ENCODE measurements at places on chromosomes 3 and 15.
A peak's percentile ranks its signal among the peaks of the same experiment; 100 is the strongest.

DNA sequence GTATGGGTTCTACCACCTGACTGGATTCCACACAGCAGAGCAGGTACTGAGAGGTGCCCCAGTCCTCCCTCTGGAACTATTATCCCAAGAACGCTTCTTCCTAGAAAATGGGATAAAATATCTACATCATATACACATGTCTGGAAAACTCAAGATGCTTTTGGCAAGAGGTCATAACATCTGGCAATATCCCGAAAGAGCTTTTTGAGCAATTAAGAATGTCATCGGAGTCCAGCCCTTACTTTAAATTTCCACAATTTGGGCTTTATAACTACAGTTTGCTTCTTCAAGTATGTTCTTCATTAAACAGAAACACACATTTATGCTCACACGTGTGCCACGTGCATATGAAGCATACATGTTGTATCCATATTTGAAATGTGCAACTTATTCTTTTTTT is 365.9 kb upstream of the THBS1 start:
- DNase-seq: no peak

GRCh38 chr15:67358391-67358790 is 103.8 kb downstream of the IQCH start:
- DNase-seq: no peak

GRCh38 chr3:23276913-23277658 is 74.0 kb downstream of the UBE2E2 start:
- no peak for DNase-seq

DNA sequence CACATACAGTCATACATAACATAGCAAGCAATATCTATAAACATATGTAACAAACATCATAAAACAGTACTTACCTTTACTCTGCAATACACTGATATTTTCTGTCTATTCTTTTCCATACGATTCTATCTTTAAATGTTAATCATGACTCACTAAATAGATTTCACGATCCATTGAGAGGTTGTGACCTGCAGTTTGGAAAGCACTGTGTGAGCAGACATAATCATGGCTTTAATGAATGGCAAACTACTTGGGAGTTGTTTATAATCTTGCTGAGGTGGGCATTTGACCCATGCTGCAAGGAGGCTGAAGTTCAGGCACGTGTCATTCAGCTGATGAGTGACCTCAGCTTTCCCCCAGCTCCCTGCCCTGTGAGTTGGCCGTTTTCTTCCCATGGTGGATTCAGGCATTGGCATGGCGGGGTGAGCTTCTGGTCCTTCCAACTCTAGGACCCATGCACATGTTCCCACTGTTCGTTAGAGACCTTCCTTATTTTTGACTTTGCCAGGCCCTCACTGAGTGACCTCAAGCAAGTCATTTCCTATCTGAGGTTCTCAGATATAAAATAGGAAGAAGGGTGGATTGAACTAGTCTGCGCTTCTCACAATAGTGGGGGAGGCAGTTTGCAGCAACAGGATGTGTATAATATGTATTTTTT is 41.7 kb downstream of the PAQR5 start:
- no peak for DNase-seq

- DNase-seq: no peak
Observed at GRCh38 chr15:76467136-76467535, 130.6 kb downstream of the ISL2 start.

GRCh38 chr3:44301746-44302145 is 36.8 kb upstream of the TCAIM start:
- no peak for DNase-seq

- DNase-seq: no peak
Observed at GRCh38 chr3:42164656-42165055, 73.5 kb downstream of the TRAK1 start.

- no peak for DNase-seq
Observed at GRCh38 chr15:62462721-62463120, 297.6 kb upstream of the C2CD4B start.

DNA sequence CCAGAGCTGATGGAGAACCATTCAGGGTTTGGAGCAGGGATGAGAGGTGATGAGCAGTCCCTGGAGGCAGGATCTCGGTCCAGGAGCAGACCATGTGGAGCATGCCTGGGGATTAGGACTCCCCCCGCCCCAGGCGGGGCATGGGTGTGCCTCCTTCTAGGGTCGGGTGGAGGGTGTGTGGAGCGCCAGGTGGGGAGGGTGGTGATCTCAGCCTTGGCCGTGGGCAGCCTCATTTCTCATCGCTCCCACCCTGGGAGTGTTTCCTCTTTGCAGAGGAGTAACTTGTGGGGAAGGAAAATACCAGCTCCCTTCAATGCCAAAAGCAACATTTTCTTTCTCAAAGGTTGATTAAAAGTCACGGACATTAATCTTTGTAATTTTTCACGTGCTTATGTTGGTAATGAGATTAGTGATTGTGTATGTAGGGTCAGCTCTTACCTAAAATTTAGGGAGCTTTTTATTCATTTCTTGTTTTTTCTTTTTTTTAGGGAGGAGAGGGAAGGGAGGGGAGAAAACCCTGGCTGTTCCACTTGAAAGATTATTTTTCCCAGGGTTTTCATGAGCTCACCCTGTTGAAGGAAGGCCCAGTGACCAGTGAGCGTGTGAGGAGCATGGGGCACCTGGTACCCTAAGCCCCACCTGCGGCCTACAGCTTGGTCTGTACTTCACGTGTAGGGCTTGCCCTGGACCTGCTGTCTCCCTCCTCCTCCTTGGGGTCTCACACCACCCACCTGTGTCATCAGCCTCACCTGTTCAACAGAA is 11.0 kb downstream of the FBLN2 start:
- DNase-seq: no peak

DNA sequence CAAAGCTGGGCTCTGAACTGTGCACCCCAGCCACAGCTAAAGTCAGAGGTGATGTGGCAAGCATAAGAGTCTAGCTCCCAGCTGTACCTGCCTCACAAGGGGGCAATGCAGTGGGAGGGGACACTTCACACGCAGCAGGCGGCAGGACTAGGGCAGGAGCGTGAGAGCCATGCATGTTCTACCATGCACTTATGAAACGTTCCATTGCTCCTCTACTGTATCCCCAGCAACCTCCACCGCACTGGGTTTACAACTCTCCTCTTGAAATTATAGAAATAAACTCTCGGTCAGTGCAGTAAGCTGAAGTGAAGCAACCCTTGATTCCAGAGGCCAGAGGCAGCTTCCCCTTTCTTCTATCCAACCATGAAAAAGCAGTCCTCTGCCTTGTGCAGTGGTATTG is 298.6 kb upstream of the STT3B start:
- no peak for DNase-seq

DNA sequence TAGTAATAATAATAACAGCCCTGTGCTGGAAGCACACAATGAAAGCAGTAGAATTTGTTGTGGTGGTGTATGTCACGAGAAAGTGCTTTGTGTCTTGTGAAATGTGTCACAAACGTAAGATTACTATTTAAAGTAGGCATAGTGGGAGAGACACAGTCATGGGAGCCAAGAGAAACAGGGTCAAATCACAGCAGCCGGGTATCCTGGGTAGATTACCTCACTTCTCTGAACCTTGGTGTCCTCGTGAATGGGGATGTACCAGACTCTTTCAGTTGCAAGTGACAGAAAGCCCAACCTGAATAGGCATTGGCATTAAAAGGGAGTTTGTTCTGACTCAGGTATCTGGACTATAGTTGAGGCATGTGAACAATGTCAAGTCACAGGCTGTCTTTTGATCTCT is 29.1 kb upstream of the SRGAP3 start:
- DNase-seq: no peak

- no peak for DNase-seq
Observed at GRCh38 chr15:64813075-64813474, 12.4 kb downstream of the PIF1 start.

DNA sequence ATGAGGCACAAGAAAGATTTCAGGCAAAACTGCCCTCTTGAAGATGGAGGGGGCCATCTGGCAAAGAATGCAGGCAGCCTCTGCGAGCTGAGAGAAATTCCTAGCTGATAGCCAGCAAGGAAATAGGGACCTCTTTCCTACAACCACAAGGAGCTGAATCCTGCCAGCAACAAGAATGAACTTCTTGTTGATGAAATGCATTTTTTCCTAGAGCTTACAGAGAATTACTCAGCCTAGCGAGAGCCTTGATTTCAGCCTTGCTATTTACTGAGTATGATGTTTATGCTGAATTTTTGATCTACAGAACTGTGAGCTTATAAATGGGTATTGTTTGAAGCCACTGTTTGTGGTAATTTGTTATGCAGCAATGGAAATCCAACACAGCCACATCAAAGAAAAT is 148.5 kb upstream of the NAALADL2 start:
- DNase-seq: no peak

- no peak for DNase-seq
Observed at GRCh38 chr15:74268020-74268419, 31.9 kb downstream of the CCDC33 start.

DNA sequence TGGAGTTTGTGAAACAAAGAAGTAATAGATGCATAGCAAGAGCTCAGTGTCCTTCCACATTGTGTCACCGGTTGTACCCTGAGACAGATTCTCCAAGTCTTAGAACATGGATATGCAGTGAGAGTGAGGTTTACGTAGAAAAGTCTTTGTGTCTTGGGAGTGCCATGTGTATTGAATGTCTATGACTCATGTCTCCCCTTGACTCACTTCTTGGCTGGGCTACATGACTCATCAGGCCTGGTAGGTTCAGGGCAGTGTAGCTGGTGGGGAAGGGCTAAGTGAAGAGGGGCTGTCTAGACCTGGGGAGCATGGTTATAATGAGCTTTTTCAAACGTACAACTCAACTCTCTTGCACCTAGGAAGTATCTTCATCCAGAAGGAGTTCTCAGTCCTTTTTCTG is 167.4 kb downstream of the GAP43 start:
- peak; percentile 40 for DNase-seq

DNA sequence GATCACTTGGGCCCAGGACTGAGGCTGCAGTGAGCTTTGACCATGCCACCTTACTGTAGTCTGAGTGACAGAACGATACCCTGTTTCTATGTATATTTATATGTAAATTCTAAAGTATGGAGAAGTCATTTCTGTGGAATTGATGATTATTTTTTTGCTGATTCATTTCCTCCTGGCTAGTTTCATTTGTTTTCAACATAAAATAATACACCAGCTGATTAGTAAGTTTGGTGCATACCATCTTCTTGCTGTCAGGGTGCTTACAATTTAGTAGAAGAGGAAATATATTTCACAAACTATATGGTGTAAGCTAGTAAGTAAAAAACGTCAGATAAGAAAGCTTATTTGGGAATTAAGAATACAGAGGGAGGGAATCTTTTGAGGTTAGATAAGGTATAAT is 36.0 kb downstream of the SLC25A26 start:
- DNase-seq: no peak

DNA sequence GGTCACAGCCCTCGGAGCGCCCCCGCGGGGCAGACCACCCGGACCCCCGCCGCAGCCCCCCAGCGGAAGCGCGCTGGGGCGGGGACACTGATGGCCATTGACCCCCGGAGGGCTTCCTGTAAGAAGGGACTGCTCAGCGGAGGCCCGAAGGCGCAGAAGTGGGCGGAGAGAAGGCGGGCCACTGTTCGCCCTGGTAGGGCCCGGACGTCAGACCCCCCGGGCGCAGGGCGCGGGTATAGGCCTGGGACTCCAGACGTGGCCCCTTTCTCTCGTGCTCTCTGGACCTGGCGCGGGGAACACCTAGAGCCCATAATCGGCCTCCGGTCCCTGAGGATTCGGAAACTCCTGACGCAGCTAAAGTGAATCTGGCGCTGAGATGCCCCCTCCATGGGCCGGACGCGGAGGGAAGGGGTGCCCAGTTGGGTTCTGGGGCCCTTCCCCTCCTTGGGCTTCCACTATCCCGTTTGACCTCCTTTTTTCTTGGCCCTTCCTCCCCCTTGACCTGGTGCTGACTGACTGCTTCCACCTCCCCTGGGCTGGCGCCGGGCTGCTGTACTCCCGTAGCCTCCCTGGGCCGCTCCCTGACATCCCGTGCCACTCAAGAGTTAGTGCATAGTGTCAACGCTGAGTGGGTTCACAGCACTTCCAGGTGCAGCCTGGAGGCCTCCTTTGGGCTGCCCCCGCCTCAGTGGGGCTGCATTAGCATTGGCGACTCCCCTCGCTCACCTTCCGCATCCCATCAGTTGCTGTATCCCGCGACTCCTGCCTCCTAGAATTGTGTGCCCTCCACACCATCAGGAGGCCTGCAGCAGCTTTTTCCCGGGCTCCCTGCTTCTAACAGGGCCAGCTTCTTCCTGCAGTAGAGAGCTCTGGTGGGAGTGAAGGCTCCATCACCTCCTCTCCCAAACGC is 694 bp downstream of the ABTB1 start:
- peak; percentile 45 for DNase-seq

- DNase-seq: no peak
Observed at GRCh38 chr3:31065765-31066164, 171.3 kb upstream of the GADL1 start.

- no peak for DNase-seq
Observed at GRCh38 chr3:140995881-140996280, 54.2 kb downstream of the SLC25A36 start.

GRCh38 chr3:132606085-132606484 is 9.0 kb downstream of the ACKR4 start:
- DNase-seq: no peak

DNA sequence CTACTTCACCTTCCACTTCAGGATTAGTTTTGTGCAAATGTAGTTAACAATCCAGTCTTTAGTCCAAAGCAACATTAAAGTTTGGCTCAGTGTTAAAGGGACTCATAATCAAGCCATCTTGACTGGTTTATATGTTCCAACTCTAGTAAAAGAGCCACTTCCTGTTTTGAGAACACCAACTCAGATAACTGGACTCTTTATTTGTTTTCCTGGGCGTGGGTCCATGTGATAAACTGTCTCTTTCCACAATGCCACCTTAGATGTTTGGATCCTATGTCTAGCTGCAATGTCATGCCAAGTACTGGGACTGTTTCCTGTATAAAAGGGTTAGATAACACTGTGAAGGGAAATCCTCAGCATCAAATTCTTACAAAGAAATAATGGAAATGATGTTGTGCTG is 545.0 kb downstream of the PYDC2 start:
- DNase-seq: no peak

DNA sequence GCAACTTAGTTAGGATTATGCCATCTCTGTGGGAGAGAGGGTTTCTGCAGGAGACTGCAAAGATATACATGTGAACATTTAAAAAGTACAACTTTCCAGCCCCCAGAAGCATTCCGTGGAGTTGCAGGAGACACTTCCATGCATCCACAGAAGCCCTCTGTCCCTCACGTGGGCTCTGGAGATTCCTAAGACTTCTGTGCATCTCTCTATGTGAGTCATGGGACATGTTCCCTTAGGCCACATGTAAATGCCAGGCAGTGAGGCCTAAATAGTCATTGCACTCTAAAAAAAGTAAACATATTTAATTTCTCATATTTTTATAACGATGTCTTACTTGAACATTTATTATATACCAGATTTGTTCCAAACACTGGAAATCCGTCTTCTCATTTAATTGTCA is 126.5 kb upstream of the ROPN1 start:
- DNase-seq: no peak

- no peak for DNase-seq
Observed at GRCh38 chr3:10835406-10835805, 19.4 kb downstream of the SLC6A11 start.

Measured in T-helper 22 cell (primary cell).